ENCODE measurements at places on chromosomes 6 and 20.

GRCh38 chr20:840858-841567 is 7.5 kb downstream of the FAM110A start:
- no peak for DNase-seq

DNA sequence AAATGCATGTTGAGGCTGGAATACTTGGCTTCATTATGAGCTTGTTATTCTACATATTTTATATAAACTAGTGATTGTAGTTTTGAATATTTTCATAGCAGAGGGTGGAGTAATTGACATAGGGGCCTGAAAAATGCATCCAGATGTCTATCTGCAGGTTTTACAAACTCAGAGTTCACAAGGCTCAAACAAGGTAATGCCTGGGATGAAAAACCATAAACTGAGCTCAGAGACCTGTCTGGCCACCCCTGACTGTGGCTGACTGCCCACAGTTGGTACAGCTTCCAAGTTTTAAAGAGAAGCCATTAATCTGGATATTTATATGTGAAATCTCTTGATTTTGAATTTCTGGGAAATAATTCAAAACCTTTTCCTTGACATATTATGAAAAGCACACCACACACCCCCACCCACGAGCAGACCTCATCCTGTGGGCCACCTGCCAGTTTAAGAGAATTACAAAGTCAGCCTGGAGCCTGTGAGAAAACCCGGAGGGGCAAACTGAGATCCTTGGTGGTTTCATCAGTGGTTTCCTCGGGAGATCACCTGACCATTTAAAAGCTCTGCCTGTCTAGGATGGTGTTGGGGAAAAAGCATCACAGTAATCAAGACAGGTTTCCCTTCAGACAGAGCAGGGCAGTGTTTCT is 230.1 kb downstream of the SAMD5 start:
- peak; percentile 3 for DNase-seq

DNA sequence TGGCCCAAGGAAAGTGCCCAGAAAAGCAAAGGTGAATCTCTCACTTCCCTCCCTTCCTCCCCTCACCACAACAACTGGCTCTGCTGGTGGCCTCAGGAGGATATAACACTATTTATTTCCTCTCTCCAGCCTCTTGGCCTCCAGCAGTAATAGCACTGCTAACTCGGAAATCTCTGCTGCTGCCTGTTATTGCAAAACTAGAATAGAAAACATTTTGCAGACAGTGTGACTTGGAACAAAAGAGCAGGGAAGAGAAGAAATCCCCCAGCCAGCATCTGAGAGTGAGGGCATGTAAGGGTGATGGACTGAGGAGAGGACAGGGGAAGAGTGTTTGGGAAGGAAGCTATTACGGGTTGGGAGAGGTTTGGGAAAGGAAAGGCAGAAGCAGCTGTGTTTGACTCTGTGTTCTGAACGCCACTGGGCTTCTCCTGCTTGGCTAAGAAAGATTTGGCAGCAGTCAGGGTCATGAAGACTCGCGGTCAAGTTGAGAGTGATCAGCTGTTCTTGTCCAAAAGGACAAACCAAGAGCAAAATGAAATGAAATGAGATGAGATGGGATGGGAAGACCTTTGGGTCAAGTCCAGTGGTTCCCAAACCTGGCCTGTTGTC is 81.0 kb upstream of the SNX9 start:
- no peak for DNase-seq

- no peak for DNase-seq
Measured at GRCh38 chr20:40274912-40275533, 414.0 kb downstream of the MAFB start.

GRCh38 chr6:160039441-160039840 is 70.6 kb downstream of the IGF2R start:
- no peak for DNase-seq

DNA sequence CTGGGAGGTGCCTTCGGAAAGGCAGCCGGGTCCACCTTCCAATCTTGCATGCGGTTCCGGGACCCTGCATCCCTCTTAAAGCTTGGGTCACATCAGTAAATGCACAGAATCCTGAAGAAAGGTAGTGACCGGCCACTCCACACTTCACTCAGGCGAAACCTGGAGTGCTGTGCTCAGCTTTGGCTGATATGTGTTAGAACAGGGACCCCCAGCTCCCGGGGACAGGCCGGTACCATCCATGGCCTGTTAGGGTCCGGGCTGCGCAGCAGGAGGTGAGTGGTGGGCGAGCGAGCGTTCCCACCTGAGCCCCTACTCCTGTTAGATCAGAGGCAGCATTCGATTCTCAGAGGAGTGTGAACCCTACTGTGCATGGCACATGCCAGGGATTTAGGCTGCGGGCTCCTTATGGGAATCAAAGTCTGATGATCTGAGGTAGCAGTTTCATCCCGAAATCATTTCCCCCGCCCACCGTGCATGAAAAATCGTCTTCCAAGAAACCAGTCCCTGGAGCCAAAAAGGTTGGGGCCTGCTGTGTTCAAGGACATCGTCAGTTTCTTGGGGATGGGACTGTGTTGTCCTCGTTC is 143.0 kb downstream of the ERMARD start:
- DNase-seq, result no peak

- no peak for DNase-seq
Measured at GRCh38 chr6:157962601-157963302, 18.9 kb upstream of the SYNJ2 start.

DNA sequence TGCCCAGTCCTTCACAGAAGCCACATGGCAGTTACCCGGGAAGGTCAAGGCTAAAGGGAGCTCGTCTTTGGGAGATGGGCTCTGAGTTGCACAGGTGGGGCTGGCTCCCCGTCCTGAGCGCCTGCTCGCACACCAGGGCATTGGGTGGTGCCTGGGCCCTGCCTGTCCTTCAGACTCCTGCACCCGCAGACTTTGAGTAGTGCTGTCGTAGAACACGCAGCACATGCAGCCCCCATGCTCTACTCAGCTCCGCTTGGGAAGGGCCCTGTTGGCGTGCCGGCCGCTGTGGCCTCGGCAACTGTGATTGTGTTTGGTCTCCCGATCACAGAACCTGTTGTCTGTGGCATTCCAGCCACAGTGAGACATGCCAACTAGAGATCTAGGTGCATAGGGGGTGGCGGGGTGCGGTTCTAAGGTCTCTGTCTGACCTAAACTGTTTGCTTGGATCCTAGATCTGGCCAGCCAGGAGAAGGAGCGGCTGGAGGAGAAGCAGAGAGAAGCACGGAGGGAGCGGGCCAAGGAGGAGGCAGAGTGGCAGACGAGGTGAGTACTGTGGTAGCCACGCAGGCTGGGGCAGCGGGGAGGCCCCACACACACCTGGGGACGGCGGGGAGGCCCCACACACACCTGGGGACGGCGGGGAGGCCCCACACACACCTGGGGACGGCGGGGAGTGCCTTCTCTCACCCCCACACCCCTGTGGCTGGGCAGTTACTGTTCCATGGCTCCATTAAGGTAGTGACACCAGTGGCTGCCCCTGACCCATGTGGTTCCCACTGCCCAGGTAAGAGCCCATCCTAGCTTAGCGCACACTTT is 11.3 kb upstream of the ADRM1 start:
- DNase-seq, result no peak

Measured in SK-MEL-5 (cell line).